Stimulated activated CD8-positive, alpha-beta memory T cell treated with anti-CD3 and anti-CD28 coated beads, Interleukin-7, amount 100 ng/mL, for 48 hours (primary cell): ENCODE measurements at places on chromosomes 16 and 17.

DNA sequence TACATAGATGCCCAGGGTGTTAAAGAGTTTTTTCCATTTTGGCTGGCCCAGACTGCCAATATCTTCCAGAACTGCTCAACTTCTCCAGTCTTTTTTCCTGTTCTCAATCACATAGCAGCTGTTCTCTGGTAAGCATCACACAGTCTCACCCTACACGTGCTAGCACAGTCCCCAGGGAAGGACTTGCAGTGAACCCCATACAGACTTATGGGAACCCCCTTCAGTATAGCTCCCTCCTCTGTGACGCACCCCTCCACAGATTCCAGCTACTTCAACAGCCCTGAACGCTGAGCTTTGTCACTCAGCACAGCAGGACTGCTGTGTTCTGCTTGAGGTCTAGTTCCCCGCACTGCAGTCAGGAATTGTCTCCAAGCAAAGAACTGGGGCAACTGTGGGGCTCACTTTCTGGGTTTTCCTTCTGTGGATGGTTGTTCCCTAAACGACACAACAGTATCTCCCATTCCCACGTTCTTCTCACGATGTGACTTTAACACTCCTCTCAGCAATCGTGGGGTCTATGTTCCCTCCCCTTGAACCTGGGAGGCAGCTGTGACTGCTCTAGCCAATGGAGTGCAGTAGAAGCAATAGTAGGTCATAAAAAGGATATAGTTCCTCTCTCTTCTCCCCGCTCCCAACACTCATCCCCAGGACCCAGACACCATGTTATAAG, 3.6 kb downstream of the MMP28 start:
- no peak for DNase-seq

DNA sequence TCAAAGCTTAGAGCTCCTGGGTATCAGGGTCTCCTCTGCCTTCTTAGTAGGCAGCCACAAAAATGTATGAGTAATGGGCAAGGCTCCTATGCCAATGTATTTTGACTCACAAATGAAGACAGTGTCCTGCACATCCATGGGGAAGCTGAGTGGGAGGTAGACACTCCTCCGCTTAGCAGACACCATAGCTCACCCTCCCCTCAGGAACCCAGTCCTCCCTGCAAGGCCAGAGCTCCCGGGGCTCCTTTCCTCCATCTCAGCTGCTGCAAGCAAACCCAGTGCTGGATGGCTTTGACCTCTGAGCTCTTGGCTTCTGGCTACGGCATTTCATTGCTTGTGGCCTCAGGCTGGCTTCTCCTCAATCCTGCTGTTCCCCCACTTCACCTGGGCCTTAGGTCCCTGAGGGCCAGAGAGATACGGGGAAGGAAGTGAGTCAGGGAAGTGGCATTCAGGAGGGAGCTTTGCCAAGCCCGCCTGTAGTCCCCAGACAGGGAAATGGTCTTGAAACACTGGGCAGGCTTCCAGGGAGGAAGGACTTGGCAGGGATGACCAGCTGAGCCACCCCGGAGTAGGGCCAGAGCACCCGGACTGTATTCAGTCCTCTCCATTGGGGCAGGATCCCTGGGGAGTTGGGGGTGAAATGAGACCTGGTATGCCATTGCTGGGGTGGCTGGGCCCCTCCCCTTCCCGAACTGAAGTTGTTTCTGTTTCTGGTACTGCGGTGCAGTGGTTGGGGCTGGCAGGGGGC, 4.5 kb downstream of the ABCC3 start:
- DNase-seq, result no peak

DNA sequence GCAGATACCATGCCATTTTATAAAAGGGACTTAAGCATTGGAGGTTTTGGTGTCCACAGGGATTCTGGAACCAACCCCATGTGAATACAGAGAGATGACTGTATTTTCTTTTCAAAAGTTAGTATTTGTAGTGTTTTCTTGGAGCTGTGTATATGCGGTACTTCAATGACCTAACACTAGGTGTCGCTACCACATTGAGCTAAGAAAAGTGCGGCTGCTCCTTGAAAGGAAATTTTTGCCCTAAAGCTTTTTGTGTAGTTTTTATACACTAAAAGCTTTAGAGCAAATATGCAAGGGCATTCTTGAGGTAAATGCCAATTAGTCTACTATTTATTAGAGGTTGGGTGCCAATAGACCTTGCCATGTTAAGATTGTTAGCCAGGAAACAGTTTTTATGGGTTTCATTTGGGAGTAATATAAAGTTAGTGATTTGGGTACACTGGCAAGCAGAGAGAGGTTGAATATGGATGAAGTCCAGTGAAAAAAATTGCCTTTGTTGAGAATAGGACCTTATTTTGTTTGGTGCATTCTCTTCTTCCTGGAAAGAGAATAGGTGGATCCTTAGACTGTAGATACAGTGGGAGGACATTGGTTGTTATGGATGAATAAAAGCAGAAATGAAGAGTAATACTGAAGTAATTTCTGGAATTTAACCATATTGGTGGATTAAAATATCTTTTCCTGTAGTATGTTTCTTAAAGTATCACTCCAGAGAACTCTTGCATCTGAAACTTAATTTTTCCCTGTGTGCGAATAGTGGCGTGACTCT, 43.3 kb downstream of the BCAS3 start:
- peak; percentile 5 for DNase-seq

- DNase-seq, result no peak
Measured at GRCh38 chr16:50696575-50697420, 3.4 kb downstream of the NOD2 start.

GRCh38 chr16:2088759-2089358, 41.1 kb downstream of the TSC2 start:
- no peak for DNase-seq

- no peak for DNase-seq
Measured at GRCh38 chr17:32267690-32268205, 2.1 kb downstream of the RHBDL3 start.

DNA sequence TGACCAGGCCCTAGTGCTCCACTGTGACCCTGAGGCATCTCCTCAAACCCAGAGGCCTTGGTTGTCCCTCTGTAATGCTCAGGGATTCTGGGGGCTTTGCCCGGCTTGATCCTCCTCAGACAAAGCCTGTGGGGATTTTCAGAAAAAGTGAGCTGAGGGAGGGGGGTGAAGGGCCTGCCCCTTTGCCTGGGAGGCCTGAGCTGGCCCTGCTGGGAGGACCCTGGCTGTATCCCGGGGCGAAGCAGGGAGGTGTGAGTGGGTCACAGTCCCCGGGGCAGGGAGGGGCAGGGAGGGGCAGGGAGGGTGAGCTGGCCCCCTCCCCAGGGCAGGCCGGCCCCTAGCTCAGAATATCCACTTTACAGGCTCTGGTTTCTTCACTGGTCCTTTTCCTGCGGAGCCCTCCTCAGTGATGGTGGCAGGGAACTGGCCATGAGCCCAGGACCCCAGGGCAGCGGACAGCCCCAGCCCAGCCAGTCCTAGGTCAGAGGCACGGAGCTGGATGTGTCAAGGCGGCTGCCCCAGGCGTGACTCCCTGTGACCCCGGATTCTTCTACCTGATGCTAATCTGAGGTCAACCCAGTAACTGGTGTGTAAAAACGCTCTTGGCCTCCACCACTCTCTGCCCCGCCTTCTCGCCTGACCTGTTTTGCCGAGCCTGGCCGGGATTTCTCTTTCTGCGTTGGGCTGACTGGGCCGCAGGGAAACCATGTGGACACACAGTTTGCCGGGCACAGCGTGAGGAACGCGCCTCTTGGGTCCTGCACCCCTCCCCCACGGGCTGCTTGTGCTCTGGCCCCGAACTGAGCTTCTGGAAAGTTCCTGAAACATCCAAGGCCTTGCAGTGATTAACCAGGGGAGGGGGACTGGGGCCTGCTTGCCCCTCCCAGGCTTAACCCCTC, 5.8 kb upstream of the FASN start:
- no peak for DNase-seq

DNA sequence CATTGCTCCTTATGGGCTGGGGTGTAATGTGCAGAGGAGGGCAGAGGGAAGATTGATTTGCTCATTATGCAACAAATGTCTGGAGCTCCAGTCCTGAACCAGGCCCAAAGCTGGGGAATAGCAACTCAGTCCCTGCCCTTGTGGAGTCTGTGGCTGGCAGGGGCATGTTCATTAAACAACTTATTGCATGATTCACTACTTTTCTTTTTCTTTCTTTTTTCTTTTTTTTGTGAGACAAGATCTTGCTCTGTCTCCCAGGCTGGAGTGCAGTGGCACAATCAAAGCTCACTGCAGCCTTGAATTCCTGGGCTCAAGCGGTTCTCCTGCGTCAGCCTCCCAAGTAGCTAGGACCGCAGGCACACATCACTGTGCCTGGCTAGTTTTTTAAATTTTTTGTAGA, 23.1 kb downstream of the MSI2 start:
- DNase-seq, result no peak

DNA sequence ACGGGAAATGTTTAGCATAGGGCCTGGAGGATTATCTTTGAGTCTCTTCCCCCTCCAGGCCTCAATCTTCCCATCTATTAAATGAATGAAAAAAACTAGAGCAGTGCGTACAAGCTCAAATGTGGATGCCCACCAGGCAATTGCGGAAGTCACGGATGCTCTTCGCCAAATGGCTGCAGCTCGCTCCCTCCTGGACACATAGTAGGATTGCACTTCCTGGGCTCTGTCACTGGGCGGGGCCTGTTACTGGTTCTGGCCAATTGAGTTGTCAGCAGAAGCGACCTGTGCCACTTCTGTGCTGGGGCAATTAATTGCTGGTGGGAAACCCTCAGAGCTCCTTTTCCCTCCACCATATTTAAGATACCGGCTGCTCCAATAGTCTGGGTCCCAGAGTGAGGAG, 168.2 kb upstream of the IRX6 start:
- no peak for DNase-seq

- DNase-seq, result no peak
Measured at GRCh38 chr17:50681263-50682200, 26.2 kb downstream of the ANKRD40 start.

DNA sequence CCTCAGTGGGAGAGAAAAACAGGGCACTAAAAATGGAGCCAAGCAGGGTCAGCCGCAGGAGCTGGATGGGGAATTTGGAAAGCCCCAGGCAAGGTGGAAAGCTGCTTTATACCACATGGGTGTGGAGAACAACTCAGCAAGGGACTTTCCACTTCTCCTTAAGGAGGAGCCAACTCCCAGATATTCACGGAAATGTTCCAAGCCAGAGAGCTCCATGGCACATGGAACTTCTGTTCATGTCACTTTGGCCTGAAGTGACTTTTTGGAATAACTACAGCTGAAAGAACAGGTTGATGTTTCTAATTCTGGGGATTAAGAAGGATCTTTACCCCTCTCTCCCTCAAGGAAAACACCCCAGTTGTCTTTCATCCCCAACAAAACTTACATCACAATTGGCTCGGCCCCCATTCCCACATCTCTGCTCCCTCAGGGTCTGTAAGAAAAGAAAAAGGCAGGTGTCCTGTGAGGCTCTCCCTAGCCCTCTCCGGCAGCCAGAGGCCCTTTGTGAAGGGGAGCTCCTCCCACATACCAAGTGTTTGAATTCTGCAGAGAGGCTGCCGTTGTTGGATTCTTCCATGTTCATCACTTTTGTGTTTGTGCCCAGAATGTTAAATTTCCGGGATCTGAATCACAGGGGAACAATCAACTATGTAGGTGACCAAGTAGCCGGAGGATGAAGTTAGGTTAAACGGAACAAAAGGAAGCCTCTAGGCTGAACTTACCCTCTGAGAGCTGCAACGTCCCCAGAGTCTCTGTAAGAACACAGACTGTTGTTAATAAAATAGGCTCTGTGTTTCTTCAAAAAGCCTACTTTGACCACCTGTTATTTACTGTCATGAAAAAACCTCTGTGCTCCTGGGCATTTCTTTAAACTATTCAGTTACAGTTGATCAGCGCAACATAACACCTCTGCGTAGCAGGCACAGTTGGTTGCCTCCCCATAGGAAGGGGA, 41.0 kb downstream of the STAT5A start:
- no peak for DNase-seq

- peak; percentile 59 for DNase-seq
Measured at GRCh38 chr17:65656390-65657250, 95.2 kb upstream of the AXIN2 start.

- DNase-seq, result no peak
Measured at GRCh38 chr17:32569171-32570080, 82.6 kb downstream of the CDK5R1 start.

GRCh38 chr17:77222356-77222755, 81.6 kb downstream of the SEC14L1 start:
- DNase-seq, result no peak

GRCh38 chr17:37729905-37730304, 15.0 kb downstream of the HNF1B start:
- DNase-seq, result no peak

DNA sequence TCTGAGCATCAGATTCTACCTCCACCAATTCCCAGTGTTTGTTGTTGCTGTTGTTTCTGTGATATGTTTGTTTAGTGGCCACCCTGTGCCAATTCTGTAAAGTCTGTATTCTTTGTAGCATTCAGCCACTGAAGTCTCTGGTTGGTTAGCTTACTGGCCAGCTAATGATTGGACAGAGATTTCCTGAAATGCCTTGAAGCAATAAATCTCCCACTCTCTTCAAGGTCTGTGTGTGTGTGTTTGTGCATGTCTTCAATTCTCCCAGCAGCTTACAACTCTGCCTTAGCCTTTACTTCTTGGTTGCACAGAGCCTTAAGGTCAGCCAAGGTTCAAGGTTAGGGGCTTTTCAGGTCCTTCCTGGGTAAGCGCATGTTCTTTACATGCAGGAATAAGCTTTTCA, 38.2 kb downstream of the PRPSAP2 start:
- DNase-seq, result no peak

GRCh38 chr16:24555346-24555872, 16.0 kb downstream of the RBBP6 start:
- DNase-seq, result no peak

- no peak for DNase-seq
Measured at GRCh38 chr16:50209546-50210265, 56.6 kb downstream of the TENT4B start.

GRCh38 chr17:7557775-7558543, 591 bp upstream of the TNFSF13 start:
- no peak for DNase-seq

GRCh38 chr16:88790312-88791211, 5.5 kb upstream of the PIEZO1 start:
- DNase-seq, result peak; percentile 63

- no peak for DNase-seq
Measured at GRCh38 chr16:22751685-22752084, 62.3 kb upstream of the HS3ST2 start.

DNA sequence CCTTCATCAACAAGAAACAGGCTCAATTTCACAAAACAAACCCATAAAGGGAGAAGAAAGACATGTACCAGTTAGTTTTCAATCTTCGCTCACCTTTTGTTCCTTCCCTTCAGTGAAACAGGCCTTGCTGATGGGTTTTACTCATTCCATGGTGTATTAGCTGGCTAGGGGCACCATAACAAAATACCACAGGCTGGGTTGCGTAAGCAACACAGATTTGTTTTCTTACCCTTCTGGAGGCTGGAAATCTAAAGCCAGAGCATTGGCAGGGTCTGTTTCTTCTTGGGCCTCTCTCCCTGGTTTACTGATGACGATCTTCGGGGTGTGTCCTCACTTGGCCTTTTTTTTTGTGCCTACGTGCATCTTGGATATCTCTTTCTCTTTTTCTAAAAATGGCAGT, 383.4 kb upstream of the RBFOX1 start:
- no peak for DNase-seq
